ENCODE measurements at places on chromosomes 5 and 9.

DNA sequence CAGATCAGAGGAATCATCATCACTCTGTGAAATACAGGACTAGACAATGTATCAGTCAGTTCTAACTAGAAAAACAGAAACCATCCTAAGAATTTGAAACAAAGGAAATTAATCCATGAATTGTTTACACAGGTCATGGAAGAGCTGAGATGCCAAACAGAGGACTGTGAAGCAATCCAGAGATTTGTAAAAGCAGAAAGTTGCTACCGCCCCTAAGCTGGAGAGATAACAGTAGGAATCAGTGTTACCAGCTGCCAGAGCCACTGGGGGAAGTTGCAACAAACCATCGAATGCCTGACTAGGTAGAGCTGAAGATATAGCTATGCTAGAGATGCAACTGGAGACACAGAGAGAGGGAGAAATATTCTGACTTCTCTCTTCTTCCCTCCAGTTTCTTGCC is 10.4 kb upstream of the MIER3 start:
- DNase-seq, result no peak

DNA sequence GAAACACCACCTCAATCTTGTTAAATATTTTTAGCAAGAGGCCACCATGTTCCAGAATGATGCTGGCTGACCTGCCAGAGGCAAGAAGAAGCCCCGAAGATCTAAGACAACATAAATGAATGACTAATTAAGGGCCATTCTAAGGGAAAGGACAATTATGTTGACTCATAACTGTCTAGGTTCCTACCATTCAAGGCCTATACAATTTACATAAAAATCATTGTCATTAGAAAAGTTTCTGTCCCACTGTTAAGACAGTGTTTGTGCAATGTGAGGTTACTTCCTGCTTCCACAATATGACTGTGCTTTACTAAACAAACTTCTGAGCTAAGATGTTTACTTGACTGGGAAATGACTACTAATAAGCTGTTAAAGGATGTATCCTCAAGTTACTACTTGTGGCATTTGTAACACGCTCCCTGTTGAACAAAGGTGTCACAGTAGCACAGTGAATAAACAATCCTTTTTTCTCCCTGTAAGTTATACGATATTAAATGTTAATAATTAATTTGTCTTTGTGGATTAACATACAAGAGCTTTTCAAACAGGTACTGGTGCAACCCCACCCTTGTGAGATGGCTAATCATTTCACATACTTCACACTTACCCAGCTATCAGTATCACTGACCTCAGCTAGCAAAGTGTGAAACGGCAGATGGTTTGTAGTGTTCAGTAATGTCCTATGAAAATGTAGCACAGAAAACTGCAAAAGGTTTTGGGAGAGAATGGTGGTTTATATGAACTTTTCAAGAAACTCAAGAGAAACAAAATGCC is 195.8 kb downstream of the EFNA5 start:
- DNase-seq, result no peak

DNA sequence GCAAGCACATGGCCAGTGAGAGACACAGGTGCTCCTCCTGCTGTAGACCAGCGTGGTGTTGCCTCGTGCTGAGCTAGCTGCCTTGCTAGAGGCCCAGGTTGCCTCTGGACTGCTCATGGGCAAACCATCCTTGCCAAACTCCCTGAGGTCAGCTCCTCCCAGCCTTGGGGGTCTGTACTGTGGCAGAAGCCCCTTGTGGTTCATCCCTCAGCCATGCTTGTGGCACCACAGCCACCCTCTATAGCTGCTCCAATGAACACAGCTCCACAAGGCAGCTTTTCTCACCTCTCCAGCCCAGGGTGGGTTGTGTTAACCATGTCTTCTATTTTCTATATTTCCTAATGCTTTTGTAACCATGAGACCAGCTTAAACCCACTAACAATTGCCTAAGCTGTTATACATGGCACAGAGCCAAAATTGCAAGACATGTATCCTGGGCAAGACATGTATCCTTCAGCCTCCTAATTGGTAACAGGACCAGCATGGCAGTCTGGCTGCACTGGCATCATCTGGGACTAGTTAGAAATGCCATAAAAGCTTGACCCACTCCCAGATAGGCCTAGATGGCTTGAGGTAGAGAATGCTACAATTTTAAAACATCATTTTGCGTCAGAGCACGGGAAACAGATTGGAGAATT is 183.1 kb upstream of the S1PR3 start:
- no peak for DNase-seq

DNA sequence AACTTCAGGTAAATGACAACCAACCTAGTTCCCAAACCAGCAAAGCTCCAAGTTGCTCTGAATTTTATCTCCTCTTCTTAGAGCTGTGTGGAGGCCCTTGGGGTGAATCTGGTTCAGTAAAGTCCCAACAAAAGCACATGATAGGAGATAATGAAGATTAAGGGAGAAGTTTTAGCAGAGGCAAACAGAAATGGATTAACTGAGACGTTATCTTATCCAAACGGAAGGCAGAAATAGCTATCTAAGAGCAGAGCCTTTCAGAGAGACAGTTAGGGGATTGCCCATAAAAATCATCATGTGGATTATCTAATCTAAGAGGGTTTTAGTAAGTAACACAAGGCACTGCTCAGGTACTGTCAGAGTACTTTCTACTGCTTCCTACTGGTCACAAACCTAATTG is 183.9 kb upstream of the ZNF618 start:
- no peak for DNase-seq

GRCh38 chr5:124355928-124356327 is 390.5 kb downstream of the ZNF608 start:
- no peak for DNase-seq

DNA sequence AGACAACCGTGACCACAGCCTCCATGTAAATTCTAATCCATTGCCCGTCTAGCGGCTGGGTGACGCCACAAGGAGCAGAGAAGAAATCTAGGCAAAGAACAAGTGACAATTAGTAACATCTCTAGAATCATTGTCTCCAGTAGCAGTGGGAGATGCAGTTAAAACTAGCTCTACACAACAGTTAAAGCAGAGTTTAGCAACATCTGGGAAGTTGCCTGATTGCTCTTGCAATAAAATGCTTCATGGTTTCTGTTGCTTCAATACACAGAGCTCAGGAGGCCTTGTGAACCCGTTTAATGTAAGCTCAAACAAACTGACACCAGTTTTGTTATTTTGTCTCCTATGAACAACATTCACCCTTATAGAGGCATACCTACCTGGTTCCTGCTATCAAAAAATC is 369.8 kb upstream of the PDE4D start:
- DNase-seq, result no peak

DNA sequence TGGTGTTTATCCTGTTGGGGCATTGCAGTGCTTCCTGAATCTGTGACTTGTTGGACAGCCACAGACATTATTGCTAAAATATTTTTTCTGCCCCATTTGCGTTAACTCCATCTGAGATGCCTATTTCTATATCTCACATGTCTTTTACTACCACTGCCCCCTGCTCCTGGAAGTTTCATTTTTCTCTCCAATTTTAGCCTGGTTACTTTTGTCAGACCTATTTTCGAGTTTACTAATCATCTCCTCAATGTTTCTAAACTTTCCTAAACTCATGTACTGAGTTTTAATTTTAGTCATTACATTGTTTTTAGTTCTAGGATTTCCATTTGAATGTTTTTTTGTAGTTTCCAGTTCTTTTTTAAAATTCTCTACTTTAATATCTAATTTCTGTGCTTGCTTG is 17.6 kb downstream of the HAPLN1 start:
- no peak for DNase-seq
